ENCODE measurements at places on chromosomes 1 and 21.

DNA sequence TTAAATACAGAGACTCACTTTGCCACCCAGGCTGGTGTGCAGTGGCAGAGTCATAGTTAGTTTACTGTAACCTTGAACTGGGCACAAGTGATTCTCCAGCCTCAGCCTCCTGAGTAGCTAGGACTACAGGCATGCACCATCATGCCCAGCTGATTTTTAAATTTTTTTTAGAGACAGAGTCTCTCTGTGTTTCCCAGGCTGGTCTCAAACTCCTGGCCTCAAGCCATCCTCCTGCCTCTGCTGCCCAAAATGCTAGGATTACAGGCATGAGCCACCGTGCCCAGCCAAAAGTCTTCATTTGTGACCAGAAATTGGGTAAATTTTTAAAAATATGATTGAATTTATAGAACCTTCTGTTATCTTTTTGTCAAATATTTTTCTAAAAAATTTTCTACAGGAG is 17.9 kb upstream of the TARS2 start:
- DNase-seq, result no peak

DNA sequence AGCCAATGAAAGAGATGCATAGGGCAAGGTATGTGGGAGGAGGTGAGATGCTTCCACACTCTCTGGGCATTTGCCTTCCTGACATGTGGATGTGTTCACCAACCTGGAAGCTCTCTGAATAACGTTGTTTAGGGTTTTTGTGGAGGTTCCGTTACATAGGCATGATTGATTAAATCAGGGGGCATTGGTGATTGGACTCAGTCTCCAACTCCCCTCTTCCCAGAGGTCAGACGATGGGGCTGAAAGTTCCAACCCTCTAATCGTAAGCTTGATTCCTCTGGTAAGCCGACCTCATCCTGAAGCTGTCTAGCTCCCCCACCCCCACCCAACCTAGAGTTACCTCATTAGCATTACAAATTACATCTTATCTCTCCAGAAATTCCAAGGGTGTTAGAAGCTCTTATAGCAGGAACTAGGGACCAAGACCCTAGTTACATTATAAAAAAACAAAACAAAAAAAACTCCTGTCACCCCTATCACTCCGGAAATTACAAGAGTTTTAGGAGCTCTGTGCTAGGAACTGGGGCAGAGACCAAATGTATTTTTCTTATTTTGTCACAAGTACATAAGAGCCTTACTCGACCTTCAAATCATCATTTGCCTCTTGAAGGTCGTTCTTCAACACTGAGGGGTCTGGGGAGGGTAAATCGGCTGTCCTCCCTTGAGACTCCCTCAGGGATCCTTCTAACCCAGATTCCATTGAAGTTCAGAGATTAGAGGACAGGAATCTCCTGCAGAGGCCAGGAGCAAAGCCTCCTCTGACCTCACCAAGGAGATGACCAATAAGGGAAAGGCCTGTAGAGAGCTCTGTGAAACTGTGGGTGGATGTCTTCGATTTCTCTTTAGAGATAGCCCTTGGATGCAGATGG is 58.2 kb downstream of the DNTTIP2 start:
- no peak for DNase-seq

GRCh38 chr1:82762829-82763532 is 962.2 kb downstream of the ADGRL2 start:
- DNase-seq, result no peak

DNA sequence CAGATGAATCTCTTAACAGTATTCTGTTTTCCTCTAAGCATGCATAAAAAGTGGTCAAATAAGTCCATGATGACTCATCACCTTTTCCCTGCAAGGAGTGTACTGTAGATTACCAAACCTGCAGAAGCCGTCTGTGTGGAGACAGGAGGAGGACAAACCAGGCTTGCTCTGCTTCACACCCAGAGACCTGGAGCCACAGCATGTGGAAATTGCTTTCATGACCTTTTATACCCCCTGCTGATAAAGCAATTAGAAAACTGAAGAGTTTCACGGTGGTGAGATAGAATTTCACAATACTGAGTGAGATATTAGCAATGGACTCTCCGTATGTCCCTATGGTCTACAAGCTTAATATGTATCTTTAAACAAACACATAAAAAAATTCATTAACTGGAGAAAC is 9.4 kb downstream of the CORT start:
- DNase-seq, result no peak

DNA sequence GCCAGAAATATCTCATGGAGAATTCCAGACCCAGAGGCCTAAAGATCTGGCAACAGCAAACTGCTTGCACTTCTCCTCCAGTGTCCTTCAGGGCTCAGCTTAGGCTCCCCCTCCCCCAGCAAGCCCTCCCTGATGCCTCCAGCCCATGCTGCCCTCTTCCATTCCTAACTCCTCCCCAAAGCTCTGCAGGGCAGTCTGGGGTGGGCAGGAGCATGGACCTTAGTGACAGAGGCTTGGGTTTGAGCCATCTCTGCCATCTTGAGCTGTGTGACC is 436.8 kb downstream of the PTPRU start:
- no peak for DNase-seq

Data from left ventricle myocardium superior (tissue), 1 donor.